ENCODE measurements at places on chromosomes 11 and 22.
A peak's percentile ranks its signal among the peaks of the same experiment; 100 is the strongest.

GRCh38 chr11:134727636-134728035 lies 315.6 kb upstream of the B3GAT1 start:
- no peak for DNase-seq

- no peak for DNase-seq
These were observed 43.1 kb upstream of the DEUP1 start for GRCh38 chr11:93287434-93287833.

GRCh38 chr22:23557467-23557866 lies 22.6 kb downstream of the IGLL1 start:
- no peak for DNase-seq

DNA sequence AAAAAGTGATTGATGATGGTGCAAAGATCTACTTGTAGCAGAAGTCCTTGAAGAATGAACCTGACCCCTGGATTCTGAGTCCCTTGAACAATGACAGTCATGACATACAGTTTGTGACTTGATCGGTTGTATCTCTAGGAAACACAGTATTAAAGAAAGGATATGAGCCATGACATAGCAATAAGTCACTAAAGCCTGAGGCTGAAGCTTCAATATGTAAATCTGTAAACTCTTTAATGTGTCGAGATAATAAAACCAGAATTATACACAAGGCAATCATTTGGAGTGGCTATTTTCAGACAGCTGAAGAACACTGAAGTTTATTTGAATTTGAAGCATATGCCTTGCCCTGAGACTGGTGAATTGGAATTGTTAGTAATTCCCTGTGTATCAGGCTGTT lies 911.5 kb upstream of the RAG2 start:
- DNase-seq = no peak

DNA sequence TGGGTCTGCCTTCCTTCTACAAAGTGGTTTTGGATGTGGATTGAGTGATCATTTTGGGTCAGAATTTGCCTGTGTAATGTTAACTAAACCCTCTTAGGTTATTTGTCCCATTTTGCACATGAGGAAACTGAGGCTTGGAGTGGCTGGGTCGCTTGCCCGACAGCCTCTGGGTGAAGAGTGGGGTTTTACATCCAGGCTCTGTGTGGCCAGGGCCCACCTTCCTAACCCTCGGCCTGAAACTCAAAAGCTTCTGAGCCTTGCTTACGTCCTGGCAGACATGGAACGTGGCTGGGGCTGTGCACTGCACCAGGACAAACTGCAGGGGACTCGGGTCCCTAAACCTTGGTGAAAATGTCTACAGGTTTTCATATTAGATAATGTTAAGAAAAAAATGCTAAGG lies 542.4 kb downstream of the TBC1D22A start:
- no peak for DNase-seq

DNA sequence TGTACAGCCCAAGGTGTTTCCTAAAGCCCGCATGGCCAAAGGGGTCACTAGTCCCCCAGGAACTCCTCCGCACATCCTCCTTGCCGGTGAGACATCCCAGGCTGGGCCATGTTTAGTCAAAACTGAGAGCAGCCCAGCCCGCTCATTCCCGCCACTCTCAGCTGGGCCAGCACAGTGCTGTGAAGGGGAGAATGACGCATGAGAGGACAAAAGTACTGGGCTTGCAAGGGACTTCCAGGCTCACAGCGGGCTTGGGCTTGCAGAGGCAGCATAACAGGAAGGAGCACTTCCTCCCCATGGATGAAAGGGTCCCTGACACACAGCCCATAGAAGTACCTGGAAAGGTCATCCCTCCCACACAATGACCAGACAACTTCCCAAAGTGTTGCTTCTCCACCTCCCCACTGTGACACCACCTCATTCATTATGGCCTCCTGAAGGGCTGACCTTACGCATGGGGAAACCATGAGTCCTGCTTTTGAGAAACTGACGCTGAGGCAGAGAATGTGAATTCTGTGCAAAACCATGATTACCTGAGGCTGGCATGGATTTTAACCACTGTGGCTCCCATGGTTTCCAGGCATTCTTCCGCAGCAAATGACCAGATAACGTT lies 19.1 kb downstream of the ETS1 start:
- DNase-seq = no peak

DNA sequence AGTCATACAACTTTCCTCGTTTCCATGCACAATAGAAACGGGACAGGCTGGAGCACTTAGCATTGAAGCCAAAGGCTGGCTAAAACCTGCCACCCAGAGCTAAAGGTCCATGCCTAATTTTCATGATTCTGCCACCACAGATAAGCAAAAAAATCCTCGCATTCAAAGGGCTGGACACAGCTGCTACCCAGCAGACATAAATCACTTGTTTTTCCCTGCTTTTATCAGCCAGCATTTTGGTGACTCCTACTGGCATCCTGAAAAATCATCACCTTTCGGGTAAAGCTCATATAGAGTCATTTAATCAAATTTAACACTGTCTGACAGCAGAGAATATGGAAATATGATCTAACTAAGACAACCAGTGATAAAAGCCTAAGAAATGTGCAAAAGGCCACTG lies 37.9 kb downstream of the ALG9 start:
- no peak for DNase-seq

GRCh38 chr22:48714231-48714630 lies 1113.4 kb downstream of the BRD1 start:
- DNase-seq = no peak

- no peak for DNase-seq
These were observed 95.5 kb downstream of the WNT7B start for GRCh38 chr22:45881524-45881875.

DNA sequence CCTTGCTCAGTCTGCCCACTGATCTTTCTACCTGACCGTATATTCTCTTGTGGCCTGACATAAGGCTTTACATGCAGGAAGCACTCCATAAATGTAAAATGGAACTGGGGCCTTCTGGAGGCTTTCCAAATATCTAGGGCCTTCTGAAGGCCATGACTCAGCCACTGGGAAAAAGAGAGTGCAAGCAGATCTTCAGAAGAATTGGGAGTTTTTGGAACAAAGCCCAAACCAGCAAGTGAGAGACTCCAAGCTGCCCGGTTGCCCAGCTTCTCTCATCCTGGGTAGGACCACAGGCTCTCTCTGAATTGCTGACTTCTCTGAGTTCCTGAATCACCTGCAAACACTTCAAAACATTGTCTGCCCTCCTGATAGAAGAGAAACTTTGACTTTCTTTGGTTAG lies 107.9 kb upstream of the BMAL1 start:
- DNase-seq = no peak

DNA sequence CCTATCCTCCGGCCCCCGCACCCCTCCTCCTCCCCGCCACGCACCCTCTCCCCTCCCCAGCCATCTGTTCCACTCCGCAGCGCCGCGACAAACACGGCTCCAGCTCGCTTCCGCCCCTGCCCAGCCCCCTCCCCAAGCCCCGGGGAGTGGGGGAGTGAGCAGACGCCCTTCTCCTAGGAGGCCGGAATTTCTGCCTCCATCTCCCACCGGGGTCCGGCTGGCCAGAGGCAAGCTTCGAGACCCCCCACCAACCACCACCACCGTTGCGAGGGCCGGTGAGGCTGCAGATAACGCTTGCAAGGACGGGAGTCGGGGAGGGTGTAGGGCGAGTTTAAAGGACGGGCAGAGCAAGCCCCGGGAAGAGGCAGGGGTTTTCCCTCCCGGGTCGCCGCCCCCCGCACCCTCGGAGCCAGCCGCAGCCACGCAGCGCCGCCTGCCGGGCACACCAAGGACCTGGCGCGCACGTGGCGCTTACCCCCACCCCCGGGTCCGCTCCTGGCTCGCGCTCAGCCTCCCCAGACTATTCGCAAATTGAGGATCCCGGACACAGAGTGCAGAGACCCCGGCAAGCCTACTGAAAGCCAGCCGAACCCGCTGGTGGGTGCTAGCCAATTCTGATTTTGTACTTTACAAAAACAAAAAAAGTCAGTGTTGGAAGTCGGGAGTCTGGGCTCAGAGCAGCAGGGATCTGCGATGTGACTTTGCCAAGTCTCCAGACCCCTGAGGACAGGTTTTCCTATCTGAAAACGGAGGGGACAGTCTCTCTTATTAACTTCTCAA lies 22.6 kb downstream of the RTN4RL2 start:
- DNase-seq = no peak

- DNase-seq = no peak
These were observed at the start of gene SLC22A25 for GRCh38 chr11:63243533-63243932. Gene SLC22A25 (minus strand): TSS chr11:63243599. CDS start chr11:63229652, 13,947 bp downstream.

GRCh38 chr11:102111011-102111786 lies 952 bp downstream of the YAP1 start:
- no peak for DNase-seq

GRCh38 chr11:82869657-82870056 lies 30.6 kb downstream of the PRCP start:
- no peak for DNase-seq

DNA sequence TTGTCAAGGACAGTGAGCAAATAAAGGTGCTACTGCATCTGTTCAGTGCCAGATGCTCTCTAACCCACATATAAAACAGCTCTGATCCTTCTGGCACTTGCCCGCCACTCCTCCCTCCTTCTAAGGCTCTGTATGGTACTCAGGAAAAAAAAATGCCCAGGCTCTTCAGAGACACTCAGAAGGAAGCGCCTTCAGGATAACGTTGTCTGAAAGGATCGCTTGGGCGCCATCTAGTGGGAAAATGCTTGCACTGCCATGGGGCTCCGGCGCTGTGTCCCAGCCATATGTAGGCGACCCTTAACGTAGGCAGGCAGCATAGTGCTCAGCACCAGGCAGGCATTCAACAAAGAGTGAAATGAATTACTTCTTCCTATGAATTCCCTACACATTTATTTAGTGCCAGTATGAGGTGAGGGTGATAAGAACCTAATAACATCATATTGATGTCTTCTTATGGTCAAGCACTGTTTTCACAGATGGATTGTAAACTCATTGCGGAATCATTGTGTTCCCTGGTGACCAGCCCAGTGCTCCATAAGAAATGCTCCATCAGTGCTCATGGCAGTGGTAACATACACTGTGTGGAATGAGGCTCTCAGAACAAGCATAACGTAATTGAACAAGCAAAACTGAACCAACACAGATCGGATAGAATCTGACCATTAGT lies 39.6 kb downstream of the PAMR1 start:
- peak; percentile 41 for DNase-seq

- no peak for DNase-seq
These were observed 30.9 kb downstream of the SLC36A4 start for GRCh38 chr11:93166862-93167261.

- peak; percentile 86 for DNase-seq
These were observed 70.8 kb downstream of the BLID start for GRCh38 chr11:122045181-122045586.

GRCh38 chr11:83011333-83012167 lies 60.1 kb downstream of the RAB30 start:
- no peak for DNase-seq

- DNase-seq = no peak
These were observed 3.0 kb downstream of the MUS81 start for GRCh38 chr11:65862941-65863888.

GRCh38 chr11:59706518-59707285 lies 6.9 kb downstream of the OR10V1 start:
- peak; percentile 66 for DNase-seq

DNA sequence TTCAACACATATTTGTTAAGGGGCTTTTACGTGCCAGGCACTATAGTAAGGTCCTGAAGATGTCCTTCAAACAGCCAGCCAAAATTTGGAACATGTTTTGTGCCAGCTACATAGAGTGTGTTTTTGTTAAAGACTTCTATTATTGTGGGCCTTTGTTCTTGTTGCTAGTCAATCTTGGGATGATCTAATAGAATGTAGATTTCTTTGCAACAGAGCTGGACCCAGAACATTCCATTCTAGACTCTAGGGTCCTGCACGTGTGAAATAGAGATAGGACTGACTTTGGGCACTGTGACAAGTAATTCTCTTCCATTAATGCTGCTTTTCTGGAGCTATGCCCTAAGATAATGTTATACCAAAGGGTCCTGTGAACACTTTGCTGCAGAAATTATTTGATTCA lies 16.9 kb upstream of the IPO7 start:
- no peak for DNase-seq

DNA sequence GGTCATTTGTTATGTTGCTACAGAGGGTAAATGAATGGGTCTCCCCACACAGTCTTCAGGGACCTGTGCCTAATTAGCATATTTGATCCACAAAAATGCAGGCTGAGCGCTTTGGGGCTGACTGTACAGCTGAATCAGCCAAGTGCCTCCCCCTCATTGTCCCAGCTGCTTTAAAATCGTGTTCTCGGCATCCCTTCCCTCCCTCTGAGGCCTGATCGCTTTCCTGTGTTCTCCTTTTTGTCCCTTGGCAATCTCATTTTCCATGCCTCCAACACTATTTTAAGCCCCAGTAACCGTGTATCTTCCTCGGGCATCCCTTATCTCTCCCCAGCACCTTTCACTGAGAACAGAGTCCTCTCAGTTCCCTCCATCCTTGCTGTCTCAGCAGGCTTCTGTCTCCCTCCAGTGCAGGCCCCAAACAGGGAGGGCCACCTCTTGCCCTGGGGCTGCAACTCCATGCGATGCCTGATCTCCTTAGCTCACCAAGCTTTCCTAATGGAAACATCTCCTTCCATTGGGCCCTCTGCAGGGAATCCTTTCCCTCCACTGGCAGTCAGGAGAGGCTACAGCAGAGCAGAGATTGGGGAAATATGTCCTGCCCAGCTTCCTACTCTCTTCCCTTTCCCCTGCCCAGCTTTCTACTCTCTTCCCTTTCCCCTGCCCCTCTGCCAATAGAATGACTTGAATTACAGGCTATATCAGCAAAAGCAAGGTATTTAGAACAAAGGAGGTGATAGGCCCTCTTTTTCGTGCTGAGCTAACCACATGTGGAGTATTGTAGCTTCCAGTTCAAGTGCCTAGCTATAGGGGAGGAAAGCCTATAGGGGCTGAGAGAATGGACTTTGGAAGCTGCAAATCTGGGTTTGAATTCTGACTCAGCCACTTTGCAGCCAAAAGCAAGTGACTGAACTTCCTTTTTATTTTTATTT lies 13.8 kb downstream of the UQCR10 start:
- DNase-seq = no peak

GRCh38 chr11:96342961-96343711 lies at the start of gene MAML2:
Gene MAML2 (minus strand): TSS chr11:96343195. CDS start chr11:96341895, 1,300 bp downstream.
- peak; percentile 56 for DNase-seq

DNA sequence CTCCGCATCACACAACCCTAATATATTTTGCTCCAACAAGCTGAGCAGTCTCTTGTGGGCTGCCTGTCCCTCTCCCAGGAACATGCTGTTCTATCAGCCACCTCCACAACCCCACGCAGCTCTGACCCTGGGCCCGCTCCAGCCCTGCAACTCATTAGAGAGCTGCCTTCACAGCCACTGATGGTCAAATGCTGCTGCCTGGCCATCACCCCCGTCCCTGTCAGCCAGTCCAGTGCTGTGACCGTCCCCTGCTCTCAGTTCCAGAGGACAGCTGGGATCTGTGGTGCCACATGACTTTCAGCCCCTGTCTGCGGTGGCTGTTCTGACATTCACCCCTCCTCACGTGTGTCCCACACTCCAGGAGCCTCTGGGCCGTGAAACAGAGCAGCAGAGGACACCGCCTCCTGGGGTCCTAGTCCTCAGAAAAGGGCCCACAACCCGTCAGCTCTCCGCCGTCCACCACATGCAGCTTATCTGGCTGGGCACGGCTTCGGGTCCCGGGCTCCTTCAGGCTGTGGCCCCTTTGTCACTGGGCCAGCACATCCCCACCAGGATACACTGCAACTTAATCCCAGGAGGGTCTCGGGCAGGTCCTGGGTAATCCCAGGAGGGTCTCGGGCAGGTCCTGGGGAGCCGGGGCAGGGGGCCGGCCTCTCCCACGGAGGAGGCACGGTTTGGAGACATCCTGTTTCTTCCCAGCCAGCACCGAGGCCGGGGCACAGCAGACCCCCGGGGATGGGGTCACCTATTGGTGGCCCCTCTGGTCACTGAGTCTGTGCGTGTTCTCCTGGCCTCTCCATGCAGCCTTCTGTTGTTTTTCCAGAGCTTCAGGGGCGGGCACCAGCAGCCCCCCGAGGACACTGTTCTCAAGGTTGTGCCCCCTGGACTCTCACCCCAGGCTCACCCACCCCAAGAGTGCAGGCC lies 15.1 kb downstream of the CRELD2 start:
- no peak for DNase-seq
